ENCODE measurements at places on chromosomes 7 and 10.

DNA sequence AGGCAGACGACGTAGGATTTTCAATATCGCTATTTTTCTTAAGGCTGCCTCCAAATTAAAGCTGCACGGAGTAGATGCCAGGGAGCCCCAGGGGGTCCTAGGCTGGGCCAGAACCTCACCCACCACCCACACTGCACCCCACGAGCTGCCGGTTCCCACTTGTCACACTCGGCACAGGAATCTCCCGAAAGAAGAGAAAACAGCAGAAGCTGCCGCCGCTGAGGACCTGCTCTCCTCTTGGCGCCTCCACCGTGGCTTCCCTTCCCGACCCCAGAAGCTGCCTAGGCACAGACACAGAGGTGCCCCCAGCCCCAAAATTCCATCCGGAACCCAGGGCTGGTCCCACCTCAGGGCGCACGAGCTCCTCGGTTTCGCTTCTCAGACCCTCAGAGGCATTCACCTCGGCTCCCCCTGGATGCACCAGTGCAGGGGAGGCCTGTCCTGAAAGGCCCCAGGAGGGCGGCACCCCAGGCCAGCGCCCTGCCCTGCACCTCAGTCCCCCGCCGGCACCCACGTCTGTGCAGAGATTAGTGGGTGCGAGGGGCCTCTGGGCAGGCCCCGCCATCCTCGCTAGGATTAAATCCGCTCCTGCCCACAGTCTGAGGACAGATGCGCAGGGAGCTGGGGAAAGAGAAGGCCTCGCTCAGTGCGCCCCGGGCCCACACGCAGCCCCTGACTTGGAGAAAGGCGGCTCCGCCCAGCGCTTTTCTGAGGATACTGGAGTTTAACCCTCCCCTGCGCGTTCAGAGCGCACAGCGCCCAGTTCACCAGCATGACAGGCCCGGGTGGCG is 99.2 kb downstream of the PTPRN2 start:
- no peak for DNase-seq

DNA sequence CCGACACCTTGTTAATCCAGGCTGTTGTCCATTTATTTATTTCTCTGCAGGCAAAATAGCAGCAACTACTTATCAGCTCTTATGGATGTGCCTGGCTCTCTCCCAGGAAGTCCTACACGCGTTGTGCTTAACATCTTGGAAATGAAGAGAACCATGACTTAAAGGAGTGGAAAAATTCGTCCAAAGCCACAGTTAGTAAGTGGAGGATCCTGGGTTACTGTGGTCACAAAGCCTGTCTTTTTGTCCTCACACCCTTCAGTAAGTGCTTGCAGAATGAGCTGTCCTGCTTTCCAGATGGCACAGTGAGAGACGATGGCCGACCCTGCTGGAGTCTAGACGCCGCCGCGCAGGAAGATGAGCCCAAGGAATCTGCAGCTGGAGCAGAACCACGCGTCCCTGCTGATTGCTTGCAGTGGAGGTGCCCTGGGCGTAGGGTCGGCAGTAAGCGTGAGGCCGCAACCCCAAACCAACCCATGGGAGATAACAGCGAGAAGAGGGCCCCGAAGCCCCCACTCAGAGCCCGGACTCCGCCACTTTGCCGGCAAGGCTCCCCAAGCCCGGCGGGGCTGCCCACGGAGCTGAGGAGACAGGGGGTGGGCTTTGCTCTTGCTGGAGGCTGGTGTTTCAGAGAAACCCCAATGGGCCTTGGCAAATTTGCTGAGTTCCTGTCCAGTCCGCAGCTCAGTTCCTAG is 178.6 kb downstream of the CXCL12 start:
- DNase-seq, result no peak

DNA sequence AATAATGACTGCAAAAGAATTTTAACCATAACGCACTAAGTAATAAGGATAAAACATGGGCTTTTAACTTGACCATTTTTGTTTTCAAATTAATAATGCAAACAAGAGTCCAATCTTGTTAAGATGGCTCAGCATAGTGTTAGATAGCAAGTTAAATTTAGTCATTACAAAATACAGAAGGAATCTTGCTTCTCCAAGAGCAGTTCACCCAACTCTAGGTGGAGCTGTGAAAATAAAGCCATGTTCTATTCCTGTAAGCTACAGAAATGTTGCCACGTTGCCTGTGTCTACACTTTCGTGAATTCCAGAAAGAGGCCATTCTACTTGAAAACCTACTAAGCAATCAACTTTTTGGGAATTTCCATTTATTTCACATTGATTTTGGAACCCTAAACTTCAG is 191.9 kb downstream of the SFMBT2 start:
- no peak for DNase-seq

GRCh38 chr7:94654783-94655125 is 1.2 kb downstream of the SGCE start:
- no peak for DNase-seq

DNA sequence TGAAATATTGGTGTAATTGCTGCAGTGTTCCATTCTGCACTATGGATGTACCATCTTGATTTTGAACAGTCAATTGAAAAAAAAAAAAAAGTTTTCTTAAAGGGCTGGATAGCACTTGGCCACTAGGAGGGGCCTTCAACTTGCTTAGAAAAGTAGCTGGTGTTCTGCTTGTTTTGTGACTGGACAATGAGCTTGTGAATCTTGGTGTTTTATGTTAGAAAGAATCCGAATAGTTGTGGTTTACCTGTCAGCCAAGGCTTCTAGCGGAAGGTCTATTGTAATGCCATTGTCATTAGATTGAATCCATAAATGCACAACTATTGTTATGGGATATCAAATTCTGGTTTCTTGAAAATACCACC is 77.1 kb downstream of the BMPER start:
- no peak for DNase-seq

- DNase-seq, result no peak
These were observed 105.7 kb upstream of the DNAJB12 start for GRCh38 chr10:72460284-72460876.

- no peak for DNase-seq
These were observed 26.0 kb downstream of the DOCK4 start for GRCh38 chr7:112180223-112180622.

DNA sequence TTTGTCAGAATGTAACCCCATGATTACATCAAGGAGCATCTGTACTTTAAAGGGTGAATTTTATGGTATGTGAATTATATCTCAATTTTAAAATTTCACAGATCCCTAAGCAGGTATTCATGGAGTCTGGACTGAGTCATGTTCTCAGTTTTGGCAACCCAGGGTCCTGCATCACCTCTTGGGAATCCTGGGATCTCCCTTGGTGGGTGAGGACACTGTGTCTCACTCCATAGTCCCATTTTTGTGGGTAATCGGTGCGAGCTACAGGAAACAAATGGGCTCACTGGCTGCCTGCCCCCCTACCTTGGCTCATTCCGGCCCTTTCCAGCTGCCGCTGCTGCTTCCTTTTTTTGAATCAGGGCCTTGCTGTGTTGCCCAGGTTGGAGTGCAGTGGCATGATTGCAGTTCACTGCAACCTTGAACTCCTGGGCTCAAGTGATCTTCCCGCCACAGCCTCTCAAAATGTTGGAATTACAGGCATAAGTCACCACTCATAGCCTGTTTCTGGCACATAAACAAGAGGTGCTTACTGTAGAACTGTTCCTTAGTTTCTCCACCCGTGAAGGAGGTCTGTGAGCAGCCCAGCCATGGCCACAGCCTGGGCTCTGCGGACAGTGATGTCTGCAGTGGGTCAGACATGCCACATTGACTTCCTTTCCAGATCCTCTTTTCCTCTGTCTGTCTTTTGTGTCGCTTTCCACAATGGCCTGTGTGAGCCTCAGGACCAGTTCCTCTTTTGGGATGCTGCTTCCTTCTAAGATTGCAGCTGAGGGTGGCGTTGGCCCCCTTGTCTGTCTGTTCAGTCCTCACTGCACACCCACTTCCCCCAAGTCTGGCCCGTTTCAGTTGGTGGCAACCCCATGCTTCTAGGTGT is 14.5 kb downstream of the PALD1 start:
- no peak for DNase-seq

DNA sequence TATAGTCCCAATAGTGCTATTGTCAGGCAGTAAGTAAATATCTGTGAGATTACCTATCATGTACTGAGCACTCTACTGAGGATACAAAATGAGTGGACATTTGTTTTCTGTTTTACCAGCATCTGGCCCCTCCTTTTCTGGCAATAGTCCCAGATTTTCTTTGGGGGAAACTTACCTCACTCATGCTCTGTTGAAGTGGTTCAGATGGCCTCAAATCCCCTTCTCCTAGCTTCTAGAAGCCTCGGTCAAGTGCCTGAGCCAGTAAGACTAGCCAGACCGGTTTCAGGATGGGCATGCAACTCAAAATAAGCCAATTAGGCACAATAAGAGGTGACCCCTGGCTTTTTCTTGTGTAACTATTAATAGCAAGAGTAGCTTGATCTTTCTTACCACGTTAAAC is 19.7 kb downstream of the TRDMT1 start:
- no peak for DNase-seq

GRCh38 chr7:27946351-27946750 is 206.4 kb downstream of the TAX1BP1 start:
- DNase-seq, result no peak

DNA sequence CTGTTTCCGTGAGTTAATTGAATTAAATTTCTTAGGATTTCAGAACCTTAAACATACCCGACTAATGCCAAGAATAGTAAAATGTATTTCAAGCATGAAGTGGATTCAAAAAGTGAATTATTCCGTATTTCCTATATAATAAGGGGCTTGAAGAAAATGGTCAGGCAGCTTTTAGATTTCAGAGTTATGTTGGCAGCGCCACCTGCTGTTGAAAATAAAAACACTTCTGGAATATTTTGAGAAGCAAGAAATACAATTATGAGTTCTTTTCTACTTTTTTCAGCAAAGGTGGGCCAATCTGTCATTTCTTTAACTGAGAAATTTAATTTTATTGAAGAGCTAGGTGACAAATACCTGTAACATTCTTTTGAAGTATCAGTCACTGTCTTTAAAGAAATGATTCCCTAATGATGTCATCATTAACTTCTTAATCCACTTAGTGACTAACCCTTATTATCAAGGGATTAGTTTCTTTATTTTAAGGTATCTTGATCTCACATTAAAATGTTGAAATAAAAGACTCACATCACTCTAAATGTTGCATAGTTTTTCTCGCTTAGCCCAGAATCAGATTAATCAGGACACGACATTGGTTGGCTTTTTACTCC is 36.6 kb upstream of the AGR3 start:
- DNase-seq, result no peak

- no peak for DNase-seq
These were observed 558.9 kb upstream of the MGMT start for GRCh38 chr10:128908099-128908498.

DNA sequence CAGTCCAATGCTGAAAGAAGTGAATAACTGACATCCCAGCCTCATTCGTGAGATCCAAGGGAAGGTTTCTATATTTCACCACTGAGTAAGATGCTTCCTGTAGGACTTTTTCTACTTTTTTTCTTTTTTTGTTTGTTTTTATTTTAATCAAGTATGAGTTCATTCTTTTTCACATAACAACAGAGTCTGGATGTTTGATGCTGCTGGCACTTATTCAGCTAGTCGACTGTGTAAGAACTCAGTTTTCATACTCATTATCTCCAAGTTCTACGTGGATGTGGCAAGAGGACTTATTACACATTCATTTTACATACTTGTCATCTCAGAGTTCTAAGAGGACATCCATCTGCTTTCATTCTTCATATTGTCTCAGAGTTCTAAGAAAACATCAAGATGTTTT is 86.9 kb downstream of the CPXM2 start:
- DNase-seq, result no peak

DNA sequence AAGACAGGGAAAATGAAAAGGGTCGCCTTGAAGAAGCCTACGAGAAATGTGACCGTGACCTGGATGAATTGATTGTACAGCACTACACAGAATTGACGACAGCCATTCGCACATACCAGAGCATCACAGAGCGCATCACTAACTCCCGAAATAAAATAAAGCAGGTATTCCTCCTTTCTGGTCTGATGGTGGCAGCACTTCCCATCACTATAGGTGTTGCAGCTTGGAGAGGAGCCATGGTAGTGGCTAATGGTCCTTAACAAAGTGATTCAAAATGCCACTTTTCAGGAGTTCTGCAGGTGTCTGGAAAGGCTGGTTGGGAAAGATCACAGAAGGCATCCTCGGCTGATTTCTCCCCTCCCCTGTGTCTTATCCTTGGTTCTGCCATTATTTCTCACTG is 22.1 kb downstream of the EXOC4 start:
- DNase-seq, result no peak

DNA sequence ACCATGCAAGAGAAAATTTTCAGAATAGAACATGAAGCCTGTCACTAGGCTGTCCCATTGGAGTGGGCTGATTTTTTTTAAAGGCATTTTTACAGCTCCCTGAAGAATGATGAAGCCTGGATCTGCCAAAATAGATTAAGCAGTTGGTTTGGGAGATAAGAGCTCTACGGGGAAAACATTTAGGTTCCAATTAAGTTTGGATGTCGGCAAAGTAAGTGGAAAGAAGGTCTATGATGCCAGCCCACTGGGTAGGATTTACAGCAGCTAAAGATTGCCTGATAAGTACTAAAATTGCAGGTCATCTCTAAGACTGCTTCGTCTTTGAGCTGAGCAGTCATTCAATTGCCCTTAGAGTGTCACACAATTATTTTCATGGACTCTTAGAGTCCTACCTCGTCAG is 939.2 kb upstream of the CELF2 start:
- DNase-seq, result no peak

DNA sequence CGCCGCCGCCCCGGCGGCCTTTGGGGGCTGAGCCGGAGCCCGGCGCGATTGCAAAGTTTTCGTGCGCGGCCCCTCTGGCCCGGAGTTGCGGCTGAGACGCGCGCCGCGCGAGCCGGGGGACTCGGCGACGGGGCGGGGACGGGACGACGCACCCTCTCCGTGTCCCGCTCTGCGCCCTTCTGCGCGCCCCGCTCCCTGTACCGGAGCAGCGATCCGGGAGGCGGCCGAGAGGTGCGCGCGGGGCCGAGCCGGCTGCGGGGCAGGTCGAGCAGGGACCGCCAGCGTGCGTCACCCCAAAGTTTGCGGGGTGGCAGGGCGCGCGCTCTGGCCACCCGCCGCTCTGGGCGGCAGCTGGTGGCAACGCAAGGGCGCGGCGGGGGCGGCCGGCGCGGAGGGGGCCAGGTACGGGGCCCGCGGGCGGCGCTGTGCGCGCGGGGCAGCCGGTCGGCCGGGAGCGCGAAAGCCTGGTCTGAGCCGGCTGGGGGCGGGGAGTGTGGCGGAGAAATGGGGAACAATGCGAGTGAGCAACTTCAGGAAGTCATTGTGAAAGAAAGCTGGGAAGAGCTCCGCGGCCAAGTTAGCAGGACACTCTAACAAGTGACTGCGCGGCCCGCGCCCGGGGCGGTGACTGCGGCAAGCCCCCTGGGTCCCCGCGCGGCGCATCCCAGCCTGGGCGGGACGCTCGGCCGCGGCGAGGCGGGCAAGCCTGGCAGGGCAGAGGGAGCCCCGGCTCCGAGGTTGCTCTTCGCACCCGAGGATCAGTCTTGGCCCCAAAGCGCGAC is at the start of gene IKZF1:
TSS of gene IKZF1 (plus strand) at position 588 of the 782 bp plus-strand sequence. CDS start 14,346 bp downstream, outside the sequence.
- DNase-seq, result peak; percentile 41

Data from activated CD8-positive, alpha-beta memory T cell treated with anti-CD3 and anti-CD28 coated beads for 1 hour (primary cell).